ENCODE measurements at places on chromosomes 11 and 22.

DNA sequence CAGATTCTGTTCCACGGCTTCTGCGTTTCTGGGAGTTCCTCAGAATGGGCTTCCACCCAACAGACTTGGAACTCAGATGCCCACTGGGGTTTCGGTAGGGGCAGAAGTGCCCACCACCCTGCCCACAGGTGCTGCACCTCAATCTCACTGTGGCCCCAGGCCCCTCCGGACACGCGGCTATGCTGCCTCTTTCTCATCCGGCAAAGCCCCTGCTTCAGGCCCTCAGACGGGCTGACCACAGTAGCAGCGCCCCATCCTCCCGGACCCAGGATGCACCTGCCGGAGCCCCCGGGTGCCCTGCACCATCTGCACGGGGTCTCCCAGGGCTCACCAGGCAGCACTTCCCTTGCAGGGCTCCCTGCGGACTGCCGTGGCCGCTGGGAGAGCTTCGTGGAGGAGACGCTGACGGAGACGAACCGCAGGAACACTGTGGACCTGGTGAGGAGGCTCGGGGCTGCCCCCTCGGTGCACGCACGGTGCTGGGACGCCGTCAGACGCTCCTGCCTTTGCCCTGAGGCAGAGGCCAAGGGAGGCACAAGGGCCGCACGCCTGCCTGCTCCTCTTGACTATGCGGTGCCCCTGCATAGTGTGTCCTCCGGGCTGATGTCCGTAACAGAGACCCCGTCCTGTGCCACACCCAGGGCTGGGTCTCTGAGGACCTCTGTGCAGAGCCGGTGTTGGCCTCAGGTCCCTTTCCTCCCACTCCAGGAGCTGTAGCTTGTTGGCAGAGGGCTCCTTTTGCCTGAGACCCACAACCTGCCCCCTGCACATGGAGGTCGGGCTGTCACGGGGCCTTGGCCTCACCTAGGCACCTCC lies 38.6 kb downstream of the SBF1 start:
- DNase-seq, result no peak

DNA sequence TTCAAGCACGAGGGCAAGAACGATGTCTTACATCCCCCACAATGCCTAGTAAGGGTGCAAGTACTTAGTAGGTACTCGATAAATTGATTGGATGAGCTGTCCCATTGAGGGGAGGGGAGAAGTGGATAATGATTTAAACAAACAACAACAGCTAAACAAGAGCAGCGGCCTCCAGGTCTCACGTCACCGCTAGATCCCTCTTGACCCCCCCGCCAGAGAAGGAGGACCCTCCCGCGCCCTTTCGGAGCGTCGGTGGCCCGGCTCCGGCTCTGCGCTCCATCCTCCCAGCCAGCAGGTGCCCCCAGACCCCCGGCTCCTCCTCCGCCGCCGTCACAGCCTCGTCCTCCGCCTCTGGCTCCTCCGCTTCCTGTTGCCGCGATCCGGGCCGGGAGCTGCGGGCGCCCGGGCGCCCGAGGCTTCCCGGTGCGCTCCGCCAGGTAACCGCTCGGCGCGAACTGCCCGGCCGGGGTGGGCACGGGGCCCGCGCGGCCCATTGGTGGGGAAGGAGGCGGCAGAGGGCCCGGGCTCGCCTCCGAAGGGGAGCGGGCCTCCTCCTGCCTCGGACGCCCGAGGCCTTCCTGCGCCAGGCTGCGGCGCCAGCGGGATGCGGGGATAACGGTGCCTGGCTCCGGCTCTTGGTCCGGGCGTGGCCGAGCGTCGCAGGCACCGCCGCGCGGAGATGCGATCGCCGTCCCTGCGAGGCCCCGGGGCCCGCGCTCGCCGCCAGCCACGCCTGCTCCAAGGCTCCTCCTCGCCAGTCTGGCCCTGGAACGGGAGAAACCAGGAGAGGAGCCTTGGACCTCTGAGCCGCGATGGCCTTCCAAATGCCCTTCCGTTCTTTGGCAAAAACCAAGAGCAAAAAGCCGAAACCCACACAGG lies at the start of gene TLCD5:
Gene TLCD5 (plus strand): TSS at position 368 of the 879 bp plus-strand sequence. CDS start 2,143 bp downstream, outside the sequence.
- DNase-seq, result no peak

DNA sequence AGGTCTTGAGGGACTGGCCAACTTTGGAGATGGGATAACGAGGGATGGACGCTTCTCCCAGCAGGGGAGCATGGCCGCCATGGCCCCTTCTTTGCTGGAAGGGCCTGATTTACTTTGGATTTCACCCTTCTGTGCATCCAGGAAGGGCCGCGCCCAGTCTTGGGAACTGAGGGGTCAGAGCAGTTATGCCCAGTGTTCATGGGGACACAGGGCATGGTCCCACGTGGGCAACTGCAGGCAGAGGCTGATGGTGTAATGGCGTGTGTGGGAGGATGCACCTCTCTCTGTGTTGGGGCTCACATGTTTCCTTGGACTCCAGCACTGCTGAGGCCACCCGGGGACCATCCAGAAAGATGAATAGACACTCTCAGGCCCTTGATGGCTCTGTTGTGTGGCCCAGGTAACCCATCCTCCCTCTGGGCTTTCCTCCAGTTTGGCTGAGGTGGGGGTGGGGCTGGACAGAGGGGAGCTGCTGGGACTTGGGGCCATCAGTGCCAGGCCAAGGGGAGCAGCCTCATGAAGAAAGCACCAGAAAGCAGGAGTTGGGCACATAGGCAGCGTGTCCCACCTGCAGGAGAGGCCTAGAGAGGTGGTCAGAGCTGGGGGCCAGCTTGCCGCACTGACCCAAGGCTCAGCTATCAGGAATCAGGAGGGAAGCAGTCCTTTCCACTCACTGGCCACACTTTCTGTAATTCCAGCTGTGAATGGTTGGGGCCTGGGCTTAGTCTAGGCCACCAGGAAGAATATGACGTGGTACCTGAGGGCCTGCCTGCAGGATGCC lies 1033.9 kb downstream of the TBC1D22A start:
- DNase-seq, result no peak

DNA sequence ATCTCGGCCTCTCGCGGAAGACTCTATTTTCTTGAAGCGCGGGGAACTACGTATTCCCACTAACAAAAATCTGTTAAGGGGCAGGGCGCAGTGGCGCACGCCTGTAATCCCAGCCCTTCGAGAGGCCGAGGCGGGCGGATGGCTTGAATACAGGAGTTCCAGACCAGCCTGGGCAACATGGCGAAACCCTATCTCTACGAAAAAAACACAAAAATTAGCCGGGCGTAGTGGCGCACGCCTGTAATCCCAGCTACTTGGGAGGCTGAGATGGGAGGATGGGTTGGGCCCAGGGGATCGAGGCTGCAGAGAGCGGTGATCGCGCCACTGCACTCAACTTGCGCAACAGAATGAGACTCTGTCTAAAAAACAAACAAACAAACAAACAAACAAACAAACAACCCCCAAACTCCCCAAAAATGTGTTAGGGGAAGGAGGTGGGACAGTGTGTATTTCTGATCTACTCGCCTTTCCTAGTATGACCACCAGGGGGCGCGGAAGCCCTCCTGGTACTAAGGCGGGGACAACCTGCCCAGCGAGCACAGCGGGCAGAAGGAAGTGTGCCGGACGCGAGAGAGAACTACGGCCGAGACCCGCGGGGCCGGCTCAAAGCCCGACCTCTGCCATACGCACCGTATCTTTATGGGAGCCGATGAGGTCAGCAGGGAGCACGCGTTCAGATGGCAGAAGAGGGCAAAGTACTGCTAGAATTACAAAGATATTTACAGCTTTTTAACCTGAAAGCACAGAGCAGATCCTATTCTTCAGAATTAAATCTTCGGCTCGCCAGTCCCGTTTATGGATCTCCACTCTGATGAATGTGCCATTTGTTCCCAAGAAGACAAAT lies 1.3 kb upstream of the STX3 start:
- DNase-seq, result peak; percentile 74

DNA sequence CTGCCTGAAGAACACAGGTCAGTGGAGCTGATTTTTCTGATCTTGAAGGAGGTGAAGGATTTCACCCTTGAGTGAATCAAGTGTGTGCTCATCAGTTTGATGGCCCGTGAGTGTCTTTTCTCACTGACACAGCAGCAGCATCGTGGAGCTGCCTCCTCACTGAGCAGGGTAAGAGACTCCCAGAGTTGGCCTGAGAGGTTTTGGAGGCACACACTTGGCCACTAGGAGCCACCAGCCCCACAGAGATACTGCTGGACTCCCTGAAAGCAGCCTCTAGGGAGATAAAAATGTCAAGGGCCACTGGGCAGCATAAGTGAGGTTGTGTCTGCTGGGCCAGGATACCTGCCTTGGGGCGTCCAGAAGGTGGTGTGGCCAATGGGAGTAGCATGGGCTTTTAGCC lies 245.4 kb downstream of the GRIK4 start:
- no peak for DNase-seq

DNA sequence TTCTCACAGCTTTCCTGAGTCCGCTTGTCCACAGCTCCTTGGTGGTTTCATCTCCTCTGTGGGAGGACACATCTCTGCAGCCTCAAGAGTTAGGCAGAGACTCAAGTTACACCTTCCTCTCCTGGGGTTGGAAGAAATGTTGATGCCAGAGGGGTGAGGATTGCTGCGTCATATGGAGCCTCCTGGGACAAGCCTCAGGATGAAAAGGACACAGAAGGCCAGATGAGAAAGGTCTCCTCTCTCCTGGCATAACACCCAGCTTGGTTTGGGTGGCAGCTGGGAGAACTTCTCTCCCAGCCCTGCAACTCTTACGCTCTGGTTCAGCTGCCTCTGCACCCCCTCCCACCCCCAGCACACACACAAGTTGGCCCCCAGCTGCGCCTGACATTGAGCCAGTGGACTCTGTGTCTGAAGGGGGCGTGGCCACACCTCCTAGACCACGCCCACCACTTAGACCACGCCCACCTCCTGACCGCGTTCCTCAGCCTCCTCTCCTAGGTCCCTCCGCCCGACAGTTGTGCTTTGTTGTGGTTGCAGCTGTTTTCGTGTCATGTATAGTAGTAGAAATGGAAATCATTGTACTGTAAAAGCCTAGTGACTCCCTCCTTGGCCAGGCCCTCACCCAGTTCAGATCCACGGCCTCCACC lies 11.7 kb downstream of the RASD2 start:
- peak; percentile 68 for DNase-seq

DNA sequence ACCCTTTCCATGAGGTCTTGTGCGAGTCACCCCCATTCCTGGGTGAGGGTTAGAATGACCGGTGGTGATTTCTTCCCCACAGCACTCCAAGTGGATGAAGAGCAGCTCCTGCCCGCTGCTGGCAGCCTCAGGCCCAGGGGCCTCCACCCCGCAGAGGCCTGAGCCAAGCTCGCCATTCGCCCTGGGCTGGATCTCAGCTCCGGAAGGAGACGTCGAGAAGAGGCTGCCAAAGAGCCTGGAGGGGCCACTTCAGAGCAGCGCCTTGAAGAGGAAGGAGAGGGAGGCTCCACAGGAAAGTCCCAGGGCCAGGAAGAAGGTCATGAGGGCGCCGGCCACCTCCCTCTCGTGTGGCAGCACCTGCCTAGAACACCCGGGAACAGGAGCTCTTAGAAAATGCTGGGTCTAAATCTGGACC lies 8.4 kb downstream of the SLC29A2 start:
- no peak for DNase-seq

DNA sequence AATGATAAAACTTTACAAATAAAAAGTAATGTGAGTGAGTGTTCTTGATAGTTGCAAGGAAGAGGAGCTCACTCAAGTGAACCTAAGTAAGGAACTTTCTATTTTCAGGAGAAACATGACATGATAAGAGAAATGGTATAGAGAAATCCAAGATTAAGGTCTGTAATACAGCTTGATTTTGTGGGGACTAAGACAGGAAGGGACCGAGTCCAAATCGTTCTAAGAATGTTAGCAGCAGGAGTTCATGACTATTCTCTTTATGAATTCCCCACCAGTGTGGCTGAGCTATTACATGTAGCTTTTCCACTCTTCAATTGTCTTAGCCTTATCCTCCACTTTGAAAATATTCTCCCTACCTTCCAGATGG lies 698.6 kb upstream of the ARHGAP42 start:
- DNase-seq, result no peak

GRCh38 chr22:20062766-20063083 lies 17.3 kb upstream of the DGCR8 start:
- DNase-seq, result no peak

DNA sequence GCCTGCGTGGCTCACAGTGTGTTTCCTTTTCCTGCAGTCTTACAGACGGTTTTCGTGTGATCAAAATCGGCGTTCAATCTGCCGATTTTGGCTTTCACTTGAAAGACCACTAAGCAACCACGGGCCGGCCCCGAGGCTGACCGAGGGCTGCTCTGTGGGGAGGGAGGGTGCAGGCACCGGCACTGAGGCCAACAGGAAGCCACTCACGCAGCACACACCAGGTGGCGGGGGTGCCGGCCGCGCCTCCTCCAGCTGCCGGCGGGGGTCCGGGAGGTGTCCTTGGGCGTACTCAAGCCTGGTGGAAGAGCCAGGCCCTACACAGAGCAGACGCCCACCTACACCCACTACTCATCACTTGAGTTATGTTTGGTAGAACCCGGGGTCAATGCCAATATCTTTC lies 14.3 kb downstream of the TOLLIP start:
- no peak for DNase-seq

GRCh38 chr22:50250555-50251476 lies at the start of gene HDAC10:
Gene HDAC10, minus strand, starts transcription at chr22:50251265. Its CDS starts 233 bp downstream, at chr22:50251032.
- DNase-seq, result peak; percentile 59

DNA sequence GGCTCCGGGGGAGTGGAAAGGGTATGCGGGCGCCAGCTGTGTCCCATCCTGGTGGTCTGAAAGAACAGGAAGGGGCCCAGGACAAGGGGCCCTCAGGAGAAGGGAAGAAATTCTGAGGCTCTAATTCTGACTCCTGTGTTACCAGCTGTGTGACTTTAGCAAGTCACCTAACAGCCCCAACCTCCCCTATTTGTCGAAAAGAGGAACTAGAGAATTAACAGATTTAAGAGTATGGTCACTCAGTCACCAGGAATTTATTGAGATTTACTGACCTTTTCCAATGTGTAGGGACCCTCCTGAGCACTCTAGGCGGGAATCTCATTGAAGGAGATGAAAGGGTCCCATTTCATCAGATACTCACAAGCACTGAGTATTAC lies 14.6 kb downstream of the RPS6KA4 start:
- DNase-seq, result no peak

DNA sequence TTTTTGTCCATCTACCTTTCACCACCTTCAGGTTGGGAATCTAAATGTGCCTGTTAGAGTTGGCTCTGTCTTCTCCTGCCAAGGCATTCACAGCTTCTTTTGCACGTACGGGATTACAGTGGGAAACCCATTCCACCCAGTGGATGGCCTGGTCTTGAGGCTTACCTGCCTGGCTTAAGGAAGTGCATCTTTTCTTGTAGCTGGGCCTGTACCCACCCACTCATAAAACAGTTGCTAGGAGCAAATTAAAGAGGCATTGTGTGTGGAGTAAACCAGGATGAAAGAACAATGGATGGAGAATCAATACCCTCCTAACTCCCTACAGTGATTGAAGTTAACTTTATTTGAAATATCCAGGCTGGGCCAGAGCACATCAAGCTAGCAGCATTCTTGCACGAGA lies 71.6 kb downstream of the TEAD1 start:
- no peak for DNase-seq

- no peak for DNase-seq
These were observed 2.7 kb downstream of the HEPHL1 start for GRCh38 chr11:94023856-94024255.
